Peyer's patch (tissue), 4 donors: ENCODE measurements at places on chromosomes 1 and 21. TPM values are rescaled to one million over a fixed set of nuclear protein-coding genes. Genes with fewer than 3 reads are reported as not detected.

DNA sequence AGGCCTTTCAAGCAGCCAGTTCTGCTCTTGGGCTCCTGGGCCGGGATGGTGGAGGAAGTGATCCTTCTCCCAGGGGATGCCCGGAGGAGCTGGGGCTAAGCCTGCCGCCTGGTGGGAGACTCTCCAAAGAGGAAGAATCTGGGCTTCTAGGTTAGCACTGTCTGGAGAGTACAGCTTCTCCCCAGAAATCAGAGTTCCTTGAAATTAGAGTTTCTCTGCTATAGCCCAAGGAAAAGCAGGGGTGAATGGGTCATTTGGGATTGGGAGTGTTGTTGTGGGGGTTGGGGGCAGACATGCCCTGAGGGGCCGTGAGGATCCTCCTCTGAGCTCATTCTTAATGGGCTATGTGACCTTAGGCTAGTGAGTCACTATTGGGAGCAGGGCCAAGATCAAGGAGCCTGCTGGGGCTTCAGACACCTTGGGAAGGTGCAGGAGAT, 6.5 kb downstream of the LGR6 start:
- H3K4me3 ChIP-seq = no peak overlapping the region
- no peak for DNase-seq
- H3K36me3 ChIP-seq = no peaks in the 10 kb centered on the region

GRCh38 chr1:59688976-59689375, 125.8 kb upstream of the HOOK1 start:
- no peaks in the 10 kb centered on the region for H3K4me1 ChIP-seq
- no peak overlapping the region for H3K4me3 ChIP-seq
- no peaks in the 10 kb centered on the region for H3K36me3 ChIP-seq

The OLIG2 gene
- total RNA-seq = not detected

The CD1B gene
- total RNA-seq = not detected

The GNAT2 gene
- not detected for total RNA-seq

The SYCP1 gene
- not detected for total RNA-seq

GRCh38 chr1:27027575-27028250, 15.1 kb upstream of the TENT5B start:
- H3K27me3 ChIP-seq = no peaks in the 10 kb centered on the region
- DNase-seq = no peak
- peaks cover 13% of the 10 kb centered on the region for H3K4me1 ChIP-seq

GRCh38 chr21:45990049-45990711, 8.6 kb downstream of the COL6A1 start:
- H3K4me3 ChIP-seq = no peak overlapping the region
- no peak for DNase-seq
- no peaks in the 10 kb centered on the region for H3K27me3 ChIP-seq
- H3K36me3 ChIP-seq = peaks cover 13% of the 10 kb centered on the region
